ENCODE measurements at places on chromosomes 7 and 10.

DNA sequence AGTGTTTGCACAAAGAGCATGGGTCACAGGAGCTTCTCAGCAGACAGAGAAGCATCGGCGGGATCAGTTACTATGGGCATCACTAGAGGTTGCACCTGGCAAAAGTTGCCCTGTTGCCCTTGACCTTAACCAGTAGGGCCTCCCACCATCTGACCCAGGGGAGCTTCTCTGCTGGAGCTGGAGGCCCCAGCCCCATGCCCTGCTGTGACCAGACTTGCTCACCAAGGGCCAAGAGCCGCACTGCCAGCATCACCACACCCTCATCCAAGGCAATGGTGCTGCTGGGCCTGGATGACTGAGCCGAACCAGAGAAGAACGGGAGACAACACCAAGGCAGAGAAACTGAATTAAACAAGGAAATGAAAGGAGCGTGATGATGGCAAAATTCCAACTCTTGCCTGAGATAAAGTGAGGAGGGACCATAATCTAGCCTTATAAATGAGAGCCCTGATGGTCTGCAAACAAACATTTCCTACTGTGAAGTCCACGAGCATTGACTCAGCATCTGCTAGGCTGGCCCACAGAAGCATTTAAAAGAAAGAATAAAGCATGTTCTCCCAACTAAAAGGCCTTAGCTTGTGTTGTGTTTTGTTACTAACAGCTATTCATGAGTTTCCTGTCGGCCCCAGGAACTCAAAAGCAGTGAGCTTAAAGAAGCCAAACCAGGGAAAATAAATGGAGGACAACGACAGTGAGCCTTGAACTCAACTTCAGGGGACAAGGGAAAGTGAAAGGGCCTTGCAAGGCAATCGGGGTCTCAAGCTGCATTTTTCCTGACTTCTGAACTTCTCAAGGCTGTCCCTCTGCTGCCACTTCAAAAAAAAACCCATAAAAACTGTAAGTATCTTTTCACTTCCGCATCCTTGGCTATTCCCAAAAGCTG is 60.4 kb downstream of the AFAP1L2 start:
- DNase-seq = no peak

GRCh38 chr10:133292919-133293809 is 15.5 kb downstream of the TUBGCP2 start:
- DNase-seq = peak; percentile 77

DNA sequence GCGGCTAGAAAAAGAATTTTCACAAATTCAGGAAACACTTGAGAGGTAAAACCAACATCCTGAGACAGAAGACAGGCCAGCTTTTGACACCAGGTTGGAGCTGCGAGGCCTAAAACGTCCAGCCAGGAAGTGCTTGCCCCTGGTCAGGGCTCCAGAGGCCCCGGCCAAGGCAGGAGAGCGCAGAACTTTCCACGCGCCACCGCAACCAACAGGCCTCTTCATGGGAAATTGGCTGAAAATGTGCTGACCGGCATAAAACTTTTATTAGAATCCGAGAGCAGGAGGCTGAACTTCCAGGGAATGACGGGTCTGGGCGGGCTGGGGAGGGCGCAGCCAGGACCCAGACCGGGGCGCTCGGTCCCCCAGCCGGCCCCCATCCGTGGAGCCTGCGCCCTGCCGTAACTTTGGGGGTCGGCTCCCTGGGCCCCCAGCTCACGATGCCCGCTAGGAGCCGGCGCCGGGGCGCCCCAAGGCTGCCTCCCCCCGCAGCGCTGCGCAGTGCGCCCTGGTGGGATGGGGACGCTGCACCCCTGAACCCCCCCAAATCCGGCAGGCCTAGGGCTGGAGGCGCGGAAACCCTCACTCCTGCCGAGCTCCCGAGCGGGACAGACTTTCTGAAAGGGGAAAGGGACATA is 414.0 kb upstream of the MKI67 start:
- DNase-seq = no peak

GRCh38 chr10:93707623-93708022 is 5.2 kb upstream of the FRA10AC1 start:
- DNase-seq = no peak

- DNase-seq = no peak
Measured at GRCh38 chr10:33098951-33099663, 141.1 kb upstream of the ITGB1 start.

DNA sequence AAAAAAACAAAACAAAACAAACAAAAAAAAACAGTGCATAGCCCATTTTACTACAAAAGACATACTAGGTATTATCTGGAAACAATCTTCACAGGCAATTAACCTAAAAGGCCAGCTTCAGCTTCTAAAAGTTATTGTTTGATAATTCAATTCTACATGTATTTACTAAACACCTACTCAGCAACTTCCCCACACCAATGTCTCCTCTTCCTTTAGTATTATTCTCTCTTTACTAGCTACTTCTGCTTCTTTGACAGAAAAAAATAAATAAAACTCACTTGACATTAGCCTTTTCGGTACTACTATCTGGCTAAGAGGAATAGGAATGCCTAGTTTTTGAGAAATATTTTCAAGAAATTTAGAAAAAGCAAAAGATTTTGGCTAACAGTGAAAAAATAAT is 2.8 kb downstream of the TM9SF3 start:
- DNase-seq = no peak
